Transverse colon (tissue), 4 donors: ENCODE measurements at places on chromosomes 5 and 9. TPM values are rescaled to one million over a fixed set of nuclear protein-coding genes. Genes with fewer than 3 reads are reported as not detected.

- H3K27me3 ChIP-seq: no peaks in the 10 kb centered on the region
- H3K4me1 ChIP-seq: peaks cover 11% of the 10 kb centered on the region
- H3K36me3 ChIP-seq: no peaks in the 10 kb centered on the region
- H3K27ac ChIP-seq: no peak overlapping the region
These were observed 500.1 kb downstream of the ENC1 start for GRCh38 chr5:74140409-74140808.

OR1L4 gene
- total RNA-seq: not detected

DNA sequence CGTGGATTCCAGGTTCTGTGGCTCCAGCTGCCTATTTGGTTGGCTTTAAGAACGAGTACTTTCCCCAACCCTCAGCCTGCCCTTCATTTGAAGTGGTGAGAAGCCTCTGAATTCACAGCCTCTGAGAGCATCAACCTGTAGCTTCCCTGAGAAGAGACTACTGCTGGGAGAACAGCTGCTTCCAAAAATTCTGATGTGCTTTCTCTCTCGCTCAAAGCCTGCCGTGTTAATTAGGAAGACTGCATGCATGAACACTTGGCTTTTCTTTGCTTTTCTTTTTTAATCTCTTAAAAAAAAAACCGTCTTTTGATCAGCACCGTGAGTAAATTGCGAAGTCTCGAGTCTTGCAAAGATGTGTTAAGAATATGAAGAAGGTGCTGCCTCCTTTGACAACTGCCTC is 153.4 kb upstream of the MAP1B start:
- no peak overlapping the region for H3K27ac ChIP-seq
- no peak for DNase-seq
- no peaks in the 10 kb centered on the region for H3K36me3 ChIP-seq
- H3K27me3 ChIP-seq: no peaks in the 10 kb centered on the region
- peaks cover 8% of the 10 kb centered on the region for H3K4me1 ChIP-seq
- no peak overlapping the region for H3K4me3 ChIP-seq

DNA sequence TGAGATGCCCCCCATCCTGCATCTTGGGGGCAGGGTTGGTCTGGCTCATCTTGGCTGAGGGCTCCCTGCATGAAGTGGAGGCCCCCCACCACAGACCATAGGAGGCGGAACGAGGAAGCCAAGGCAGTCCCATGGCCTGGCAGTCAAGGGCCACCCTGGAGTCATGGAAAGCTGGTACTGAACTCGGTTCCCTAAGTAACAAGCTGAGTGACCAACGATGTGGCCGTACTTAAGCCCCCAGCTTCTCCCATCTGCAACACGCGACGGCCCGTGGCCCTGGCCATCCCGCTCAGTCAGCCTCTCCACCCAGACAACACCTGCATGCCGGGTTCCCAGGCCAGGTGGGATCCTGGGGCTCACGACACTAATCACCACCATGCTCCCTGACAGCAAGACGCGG is 17.1 kb downstream of the BRD3 start:
- H3K4me3 ChIP-seq: no peak overlapping the region
- peaks cover 20% of the 10 kb centered on the region for H3K36me3 ChIP-seq
- peaks cover 22% of the 10 kb centered on the region for H3K4me1 ChIP-seq
- no peak for DNase-seq
- H3K27me3 ChIP-seq: no peaks in the 10 kb centered on the region
- H3K27ac ChIP-seq: no peak overlapping the region

GMCL2 gene
- not detected for total RNA-seq

ZFP62 gene
- 20.9 TPM for total RNA-seq

- no peak for DNase-seq
- no peaks in the 10 kb centered on the region for H3K27me3 ChIP-seq
- peaks cover 18% of the 10 kb centered on the region for H3K4me1 ChIP-seq
- no peak overlapping the region for H3K27ac ChIP-seq
- H3K4me3 ChIP-seq: no peak overlapping the region
These were observed 67.1 kb upstream of the HSPB3 start for GRCh38 chr5:54388409-54388808.

DNAH5 gene
- 0.20 TPM for total RNA-seq

DNA sequence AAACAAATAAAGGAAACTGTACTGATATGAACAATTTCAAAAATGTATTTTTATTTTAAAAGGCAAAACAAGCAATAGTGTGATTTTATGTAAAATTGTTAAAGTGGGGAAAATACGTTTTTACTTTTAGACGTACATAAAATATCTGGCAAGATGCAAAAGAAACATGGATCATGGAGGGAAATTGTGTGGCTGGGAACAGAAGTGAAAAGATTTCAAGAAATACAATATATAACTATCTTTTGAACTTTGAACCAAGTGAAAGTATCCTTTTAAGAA is 1.5 kb upstream of the ZNF367 start:
- H3K4me3 ChIP-seq: peak overlapping the region; percentile 76
- H3K27ac ChIP-seq: peak overlapping the region; percentile 99
- peaks cover 16% of the 10 kb centered on the region for H3K4me1 ChIP-seq
- H3K27me3 ChIP-seq: no peaks in the 10 kb centered on the region
- H3K36me3 ChIP-seq: no peaks in the 10 kb centered on the region

- peaks cover 24% of the 10 kb centered on the region for H3K4me1 ChIP-seq
- H3K27ac ChIP-seq: peak overlapping the region; percentile 98
- no peaks in the 10 kb centered on the region for H3K36me3 ChIP-seq
- no peak for DNase-seq
These were observed 1.2 kb upstream of the GRK6 start for GRCh38 chr5:177425196-177425800.

- H3K27ac ChIP-seq: peak overlapping the region; percentile 17
- no peaks in the 10 kb centered on the region for H3K36me3 ChIP-seq
- H3K4me1 ChIP-seq: peaks cover 7% of the 10 kb centered on the region
- H3K4me3 ChIP-seq: no peak overlapping the region
These were observed 22.0 kb downstream of the ALDH1A1 start for GRCh38 chr9:72930828-72931227.
